ENCODE measurements at places on chromosomes 2 and 18. TPM values are rescaled to one million over a fixed set of nuclear protein-coding genes. Genes with fewer than 3 reads are reported as not detected.

DNA sequence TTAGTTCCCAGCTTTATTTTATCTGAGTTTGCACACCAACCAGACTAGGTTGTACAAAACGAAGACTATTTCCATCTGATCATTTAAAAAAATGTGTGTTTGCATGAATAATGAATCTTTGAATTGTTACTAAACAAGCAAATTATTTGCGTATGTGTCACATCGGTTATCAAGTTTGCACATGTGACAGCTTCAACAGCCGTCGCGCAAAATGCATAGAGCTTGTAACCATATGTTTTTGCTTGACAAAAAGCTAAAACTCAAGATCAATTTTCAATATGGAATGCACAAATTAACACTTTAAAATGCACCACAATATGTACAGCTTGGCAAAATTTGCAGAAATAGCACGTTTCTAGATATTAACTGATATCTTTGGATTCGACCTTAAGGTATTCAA is 184.1 kb downstream of the PTGR3 start:
- no peaks in the 10 kb centered on the region for H3K27me3 ChIP-seq
- no peak for DNase-seq
- H3K27ac ChIP-seq, result no peak overlapping the region

DNA sequence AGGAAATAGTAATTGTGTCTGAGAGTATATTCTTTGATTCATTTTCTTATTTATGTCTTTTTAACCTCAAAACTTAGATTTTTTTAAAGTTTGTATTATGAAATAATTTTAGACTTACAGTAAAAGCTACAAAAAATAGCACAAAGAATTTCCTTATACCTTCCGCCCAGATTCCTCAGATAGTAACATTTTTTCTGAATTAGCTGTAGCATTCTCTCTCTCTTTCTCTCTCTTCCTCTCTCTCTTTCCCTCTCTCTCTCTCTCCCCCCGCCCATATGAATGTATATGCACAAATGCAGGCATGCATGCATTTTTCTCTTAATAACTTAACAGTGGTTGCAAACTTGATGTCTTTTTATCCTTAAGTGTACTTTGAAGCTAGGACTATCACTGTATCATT is 361.1 kb upstream of the NRP2 start:
- H3K36me3 ChIP-seq, result no peaks in the 10 kb centered on the region
- H3K4me3 ChIP-seq, result no peak overlapping the region

Gene ICOS
- not detected for total RNA-seq

DNA sequence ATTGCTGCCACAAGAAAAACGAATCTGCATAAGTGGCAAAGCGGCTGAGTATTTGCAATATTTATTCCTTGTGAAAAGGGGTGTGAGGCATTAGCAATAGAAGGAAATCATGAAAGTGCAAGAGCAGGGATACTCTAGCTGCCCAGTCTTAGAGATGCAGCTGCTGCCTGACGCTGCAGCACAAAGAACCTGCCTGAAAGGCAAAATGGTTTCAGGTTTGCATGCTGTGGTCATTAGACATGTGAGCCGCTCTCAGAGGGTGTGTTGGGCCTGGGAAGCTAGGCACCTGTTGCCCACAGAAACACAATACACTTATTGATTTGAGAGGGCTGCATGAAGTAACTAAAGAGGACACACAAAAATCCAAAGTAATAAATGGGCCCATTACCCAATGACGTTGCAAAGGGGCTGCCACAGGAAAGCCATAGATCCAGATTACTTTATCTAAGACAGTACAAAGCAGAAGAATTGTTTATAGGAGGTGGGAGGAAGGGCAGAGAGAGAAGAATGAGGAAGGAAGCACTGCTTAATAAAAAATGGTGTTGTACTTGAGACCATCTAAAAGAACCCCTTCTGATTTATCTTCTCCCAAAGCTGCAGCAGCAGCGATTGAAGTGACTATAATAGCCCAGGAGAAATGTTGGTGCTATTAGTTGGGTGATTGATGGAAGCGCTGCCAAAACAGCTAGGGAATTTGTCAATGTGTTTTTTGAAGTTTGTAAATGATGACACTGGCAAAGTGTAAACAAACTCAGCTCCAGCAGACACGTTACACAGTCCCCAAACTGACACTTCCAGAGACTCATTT is 492.4 kb upstream of the ACVR2A start:
- no peaks in the 10 kb centered on the region for H3K27me3 ChIP-seq
- DNase-seq, result no peak
- no peaks in the 10 kb centered on the region for H3K36me3 ChIP-seq
- no peak overlapping the region for H3K27ac ChIP-seq

Gene MAL
- total RNA-seq, result 2.3 TPM

DNA sequence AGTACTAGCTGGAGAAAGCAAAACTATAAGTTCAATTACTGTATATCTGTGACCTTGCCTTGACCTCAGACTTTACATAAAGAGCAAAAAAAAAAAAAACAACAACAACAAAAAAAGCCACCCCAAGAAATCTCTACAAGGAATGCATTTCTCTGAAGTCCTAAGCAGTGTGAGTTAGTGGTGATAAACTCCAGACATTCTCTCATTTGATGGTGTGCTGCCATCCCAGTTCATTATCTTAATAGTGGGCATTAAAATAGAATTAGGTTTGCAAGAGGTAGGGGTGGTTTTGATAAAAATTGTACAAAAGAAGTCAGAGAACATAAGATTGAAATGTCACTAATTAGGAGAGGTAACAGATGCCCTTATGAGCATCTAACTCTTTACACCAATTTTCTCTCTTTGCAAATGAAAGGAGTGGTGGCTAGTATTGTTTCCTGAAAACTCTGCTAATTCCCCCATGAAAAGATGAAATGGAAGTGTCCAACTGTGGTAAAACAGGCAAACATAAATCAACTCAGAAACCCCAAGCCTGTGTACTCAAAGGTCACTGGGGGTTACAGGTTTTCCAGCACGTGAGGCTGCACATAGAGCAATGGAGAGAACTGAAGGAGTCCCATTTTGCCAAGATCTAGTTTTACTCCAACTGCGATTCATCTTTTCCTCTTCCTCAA is 131.9 kb downstream of the MEIS1 start:
- no peak for DNase-seq
- H3K27me3 ChIP-seq, result no peaks in the 10 kb centered on the region
- no peak overlapping the region for H3K4me3 ChIP-seq
- peaks cover 21% of the 10 kb centered on the region for H3K4me1 ChIP-seq

Gene POU3F3
- 0.11 TPM for total RNA-seq

GRCh38 chr2:11257964-11258363 is 86.5 kb downstream of the ROCK2 start:
- no peak overlapping the region for H3K27ac ChIP-seq
- peaks cover 8% of the 10 kb centered on the region for H3K36me3 ChIP-seq
- no peak overlapping the region for H3K4me3 ChIP-seq

DNA sequence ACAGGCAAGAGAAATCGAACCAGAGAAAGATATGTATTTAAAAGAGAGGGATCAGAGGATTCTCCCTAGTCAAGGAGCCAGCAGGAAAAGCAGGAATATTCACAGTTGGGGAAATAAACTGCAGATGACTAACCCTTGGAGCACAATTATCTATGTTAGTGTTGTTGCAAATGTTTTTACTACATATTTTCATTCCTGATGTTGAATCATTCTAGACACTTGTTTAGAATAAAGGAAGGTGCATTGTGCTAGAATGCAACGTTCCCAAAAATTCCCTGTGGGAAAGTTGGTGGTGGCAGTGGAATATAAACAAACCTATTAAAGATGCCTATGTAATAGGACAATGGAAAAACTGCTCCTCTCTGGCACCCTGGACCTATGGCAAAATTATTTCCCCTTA is 63.3 kb downstream of the DTNA start:
- no peaks in the 10 kb centered on the region for H3K4me1 ChIP-seq
- H3K27ac ChIP-seq, result peak overlapping the region; percentile 42
- no peak for DNase-seq
- no peaks in the 10 kb centered on the region for H3K27me3 ChIP-seq

Gene RMDN2
- 5.0 TPM for total RNA-seq

Gene DSG4
- total RNA-seq, result not detected

GRCh38 chr2:30236591-30237238 is 5.4 kb downstream of the LBH start:
- H3K27ac ChIP-seq, result peak overlapping the region; percentile 98
- H3K4me1 ChIP-seq, result peaks cover 91% of the 10 kb centered on the region
- peak overlapping the region; percentile 21 for H3K4me3 ChIP-seq
- no peaks in the 10 kb centered on the region for H3K27me3 ChIP-seq
- DNase-seq, result peak; percentile 61
- H3K36me3 ChIP-seq, result peaks cover 51% of the 10 kb centered on the region

All from heart right ventricle (tissue), 16 donors.